Activated effector memory CD4-positive, alpha-beta T cell treated with anti-CD3 and anti-CD28 coated beads, Interleukin-2, amount 50 U/mL, for 16 hours (primary cell): ENCODE measurements at places on chromosomes 12 and 14.

DNA sequence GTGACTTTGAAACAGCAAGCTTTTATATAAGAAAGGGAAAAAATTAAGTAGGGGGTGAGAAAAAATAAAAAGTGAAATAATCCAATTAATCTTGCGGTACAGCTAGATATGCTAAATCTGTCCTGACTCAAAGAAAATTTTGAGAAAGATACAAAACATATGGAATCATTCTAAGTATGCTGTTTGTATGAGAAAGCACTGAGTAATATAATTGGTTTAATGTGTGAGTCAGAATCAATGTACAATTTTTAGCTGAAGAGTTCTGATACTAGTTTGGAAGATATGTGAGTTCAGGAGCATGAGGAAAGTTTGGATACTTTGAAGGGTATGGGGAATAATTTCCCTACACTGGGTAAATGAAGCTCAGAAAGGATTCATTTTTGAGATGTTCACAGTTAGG is 190.9 kb upstream of the RASSF8 start:
- DNase-seq = no peak

GRCh38 chr12:43758247-43758727 is 303 bp downstream of the PUS7L start:
- no peak for DNase-seq

- no peak for DNase-seq
Measured at GRCh38 chr12:24902511-24903328, 46.2 kb downstream of the BCAT1 start.

DNA sequence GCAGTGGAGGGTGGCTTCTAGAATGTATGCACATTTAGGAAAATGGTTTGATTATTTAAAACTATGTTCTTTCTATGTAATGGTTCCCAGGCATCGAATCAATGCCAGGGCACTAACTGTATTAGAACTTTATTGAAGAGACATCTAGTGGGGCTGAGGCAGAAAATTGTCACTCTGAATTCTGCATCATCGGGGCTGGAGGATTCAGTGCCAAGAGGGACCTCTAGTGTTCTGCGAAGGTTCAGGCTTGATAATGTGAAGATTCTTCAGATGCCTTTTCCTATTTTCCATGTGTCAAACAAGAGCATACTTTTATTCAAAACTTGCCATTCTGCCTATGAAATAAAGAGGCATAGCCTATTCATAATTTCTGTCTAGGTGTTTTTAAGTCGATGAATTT is 146.3 kb downstream of the CAND1 start:
- DNase-seq = no peak

DNA sequence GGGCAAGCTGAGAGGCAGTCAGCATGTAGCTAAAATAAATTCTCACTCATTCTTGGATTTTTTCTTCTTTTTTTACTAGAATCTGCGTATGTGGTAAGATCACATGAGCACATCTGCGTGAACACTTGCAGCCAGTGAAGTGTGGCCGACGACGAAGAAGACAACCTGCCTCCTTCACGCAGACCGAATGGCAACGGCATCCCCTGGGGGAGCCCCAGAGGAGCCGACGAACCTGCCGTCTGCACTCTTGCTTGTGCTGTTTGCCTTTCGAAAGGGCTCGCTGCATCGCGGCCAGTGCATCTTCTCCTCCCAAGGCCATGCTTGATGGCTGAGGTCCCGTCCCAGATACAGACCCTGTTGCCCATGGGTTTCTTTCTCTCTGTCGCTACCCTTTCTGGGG is 113.8 kb downstream of the KCNK10 start:
- no peak for DNase-seq

DNA sequence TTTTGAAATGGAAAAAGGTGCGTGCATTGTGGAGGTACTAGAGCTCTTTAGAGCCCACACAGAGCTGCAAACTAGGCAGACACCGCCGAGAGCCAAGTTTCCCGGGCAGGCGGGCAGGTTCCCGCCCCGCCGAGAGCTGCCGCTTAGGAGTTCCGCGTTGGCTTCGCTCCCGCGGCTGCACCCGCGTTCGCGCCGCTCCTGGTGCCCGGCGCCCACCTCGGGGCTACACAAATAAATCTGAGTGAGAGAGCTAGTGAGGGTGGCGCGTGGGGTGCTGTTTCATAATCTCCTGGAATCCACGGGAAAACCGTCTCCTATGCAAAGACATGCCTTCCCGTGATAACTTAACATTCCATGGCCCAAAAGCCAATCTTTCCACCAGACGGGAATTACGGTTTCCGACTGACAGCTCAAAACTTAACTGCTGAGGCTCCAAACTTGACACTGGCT is 645 bp downstream of the KITLG start:
- no peak for DNase-seq

DNA sequence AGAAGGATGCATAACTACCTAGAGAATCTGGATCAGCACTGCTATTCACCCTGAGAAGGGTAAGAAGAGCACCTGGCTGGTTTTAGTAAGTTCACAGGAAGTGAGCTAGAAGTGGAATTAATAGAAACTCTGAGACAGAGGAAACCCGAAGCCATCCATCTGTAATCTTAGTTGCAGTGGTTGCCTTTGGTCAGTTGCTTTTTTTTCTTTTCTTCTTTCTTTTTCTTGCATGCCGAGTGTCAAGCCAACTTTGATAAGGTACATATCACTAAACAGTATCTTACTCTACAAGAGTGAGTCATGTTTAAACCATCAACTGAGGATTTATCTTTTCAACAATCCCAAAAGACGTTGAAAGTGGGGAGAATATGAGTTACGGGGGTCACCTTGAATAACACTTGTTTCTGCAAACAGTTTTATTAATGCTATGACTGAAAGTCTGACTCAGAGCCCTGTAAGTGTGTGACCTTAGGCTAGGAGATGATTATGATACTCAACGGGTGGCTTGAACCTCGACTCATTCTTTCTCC is 26.7 kb downstream of the C12orf75 start:
- no peak for DNase-seq
